Esophagus squamous epithelium (tissue), 5 donors: ENCODE measurements at places on chromosomes 6 and 20.

DNA sequence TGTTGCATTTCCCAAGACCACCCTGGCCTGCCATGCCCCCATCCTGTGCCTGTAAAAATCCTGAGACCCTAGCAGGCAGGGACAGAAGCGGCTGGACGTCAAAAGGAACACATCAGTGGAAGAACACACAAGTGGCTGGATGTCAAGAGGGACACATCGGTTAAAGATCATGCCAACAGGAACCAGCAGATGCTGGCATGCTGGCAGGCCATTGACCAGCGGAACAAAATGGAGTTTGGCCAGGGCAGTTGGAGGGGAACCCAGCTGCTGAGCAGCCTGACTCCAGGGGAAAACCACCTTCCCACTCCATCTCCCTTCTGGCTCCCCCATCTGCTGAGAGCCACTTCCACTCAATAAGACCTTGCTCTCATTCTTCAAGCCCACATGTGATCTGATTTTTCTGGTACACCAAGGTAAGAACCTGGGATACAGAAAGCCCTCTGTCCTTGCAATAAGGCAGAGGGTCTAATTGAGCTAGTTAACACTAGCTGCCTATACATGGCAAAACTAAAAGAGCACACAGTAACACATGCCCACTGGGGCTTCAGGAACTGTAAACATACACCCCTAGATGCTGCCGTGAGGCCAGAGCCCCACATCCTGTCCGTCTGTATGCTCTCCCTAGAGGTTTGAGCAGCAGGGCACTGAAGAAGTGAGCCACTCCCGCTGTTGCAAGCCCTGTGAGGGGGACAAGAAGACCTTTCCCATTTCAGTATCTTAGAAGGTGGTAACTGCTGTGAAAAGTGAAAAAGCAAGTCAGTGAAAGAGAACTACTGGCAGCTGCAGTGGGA is 4.2 kb upstream of the TSBP1 start:
- DNase-seq: no peak

DNA sequence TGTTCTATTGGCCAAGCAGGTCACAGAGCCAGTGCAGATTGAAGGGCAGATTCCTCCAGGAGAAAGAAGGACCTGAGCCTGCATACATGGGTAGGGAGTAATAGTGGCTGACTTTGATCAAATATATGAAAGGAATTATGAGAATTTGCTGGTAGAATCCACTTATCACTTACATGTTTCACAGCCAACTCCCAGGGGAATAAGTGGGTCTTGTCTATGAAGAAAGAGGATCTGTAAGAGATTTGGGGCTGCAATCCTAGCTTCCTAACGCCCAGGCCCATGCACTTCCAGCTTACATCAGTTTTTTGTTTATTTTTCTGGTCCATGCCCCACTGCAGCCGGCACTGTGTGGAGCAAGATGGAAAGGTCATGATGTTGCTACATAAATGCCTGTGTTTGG is 107.9 kb upstream of the SYNDIG1 start:
- no peak for DNase-seq

DNA sequence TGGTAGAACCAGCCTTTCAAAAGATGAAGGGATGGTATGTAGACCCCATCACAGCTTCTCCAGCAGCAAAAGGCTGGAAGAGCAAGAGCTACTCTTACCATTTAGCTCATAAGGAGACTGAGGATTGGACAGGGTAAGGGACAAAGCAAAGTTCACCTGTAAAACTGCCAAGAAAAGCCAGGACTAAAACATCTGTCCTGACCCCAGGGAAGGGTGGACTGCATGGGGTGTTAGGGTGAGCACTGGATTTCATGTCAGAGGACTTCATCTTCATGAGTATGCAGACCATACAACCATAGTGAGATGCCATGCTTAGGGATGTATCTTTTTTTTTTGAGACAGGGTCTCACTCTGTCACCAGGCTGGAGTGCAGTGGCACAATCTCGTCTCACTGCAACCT is 19.3 kb downstream of the AHCY start:
- no peak for DNase-seq

GRCh38 chr20:6140947-6141346 is 18.1 kb upstream of the FERMT1 start:
- no peak for DNase-seq

- DNase-seq: no peak
Observed at GRCh38 chr6:126359936-126360537, 20.1 kb downstream of the CENPW start.

DNA sequence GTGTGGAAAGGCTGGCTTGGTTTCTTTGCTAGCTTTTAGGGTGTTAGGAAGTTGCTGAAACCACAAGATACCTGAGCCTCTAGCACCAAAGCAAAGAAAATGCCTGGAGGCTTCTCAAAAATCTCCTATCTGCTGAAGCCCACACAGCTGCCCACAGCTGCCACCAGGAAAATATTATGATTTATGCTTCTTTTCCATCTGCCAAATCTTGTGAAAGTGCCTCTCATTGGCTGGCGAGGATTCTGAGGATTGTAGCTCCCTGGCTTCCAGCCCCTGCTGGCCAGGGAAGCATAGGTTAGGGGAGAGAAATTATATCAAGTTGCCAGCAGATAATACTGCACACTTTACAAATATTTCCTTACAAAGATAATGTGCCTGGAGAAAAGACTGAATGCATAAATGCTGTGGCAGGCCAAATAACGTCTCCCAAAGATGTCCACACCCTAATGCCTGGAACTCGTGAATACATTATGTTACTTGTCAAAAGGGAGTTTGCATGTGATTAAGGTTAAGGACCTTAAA is 98.4 kb downstream of the MRPL14 start:
- no peak for DNase-seq

DNA sequence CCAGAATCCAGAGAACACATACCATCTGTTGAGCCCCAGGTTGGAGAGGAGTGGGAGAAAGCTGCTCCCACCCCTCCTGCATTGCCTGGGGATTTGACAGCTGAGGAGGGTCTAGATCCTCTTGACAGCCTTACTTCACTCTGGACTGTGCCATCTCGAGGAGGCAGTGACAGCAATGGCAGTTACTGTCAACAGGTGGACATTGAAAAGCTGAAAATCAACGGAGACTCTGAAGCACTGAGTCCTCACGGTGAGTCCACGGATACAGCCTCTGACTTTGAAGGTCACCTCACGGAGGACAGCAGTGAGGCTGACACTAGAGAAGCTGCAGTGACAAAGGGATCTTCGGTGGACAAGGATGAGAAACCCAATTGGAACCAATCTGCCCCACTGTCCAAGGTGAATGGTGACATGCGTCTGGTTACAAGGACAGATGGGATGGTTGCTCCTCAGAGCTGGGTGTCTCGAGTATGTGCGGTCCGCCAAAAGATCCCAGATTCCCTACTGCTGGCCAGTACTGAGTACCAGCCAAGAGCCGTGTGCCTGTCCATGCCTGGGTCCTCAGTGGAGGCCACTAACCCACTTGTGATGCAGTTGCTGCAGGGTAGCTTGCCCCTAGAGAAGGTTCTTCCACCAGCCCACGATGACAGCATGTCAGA is 77.4 kb downstream of the ASXL1 start:
- DNase-seq: no peak

GRCh38 chr6:27838945-27839625 is 73.1 kb downstream of the OR2B2 start:
- DNase-seq: no peak

DNA sequence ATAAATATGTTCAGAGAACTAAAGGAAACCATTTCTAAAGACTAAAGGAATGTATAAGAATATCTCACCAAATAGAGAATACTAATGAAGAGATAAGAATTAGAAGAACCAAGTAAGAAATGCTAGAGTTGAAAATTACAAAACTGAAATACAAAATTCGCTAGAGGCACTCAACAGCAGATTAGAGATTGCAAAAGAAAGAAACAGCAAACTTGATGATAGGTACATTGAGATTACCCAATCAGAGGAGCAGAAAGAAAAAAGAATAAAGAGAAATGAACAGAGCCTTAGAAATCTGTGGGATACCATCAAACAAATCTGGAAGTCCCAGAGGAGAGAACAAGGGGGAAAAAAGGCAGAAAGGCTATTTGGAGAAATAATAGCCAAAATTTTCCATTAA is 6.3 kb upstream of the PDCD2 start:
- no peak for DNase-seq

DNA sequence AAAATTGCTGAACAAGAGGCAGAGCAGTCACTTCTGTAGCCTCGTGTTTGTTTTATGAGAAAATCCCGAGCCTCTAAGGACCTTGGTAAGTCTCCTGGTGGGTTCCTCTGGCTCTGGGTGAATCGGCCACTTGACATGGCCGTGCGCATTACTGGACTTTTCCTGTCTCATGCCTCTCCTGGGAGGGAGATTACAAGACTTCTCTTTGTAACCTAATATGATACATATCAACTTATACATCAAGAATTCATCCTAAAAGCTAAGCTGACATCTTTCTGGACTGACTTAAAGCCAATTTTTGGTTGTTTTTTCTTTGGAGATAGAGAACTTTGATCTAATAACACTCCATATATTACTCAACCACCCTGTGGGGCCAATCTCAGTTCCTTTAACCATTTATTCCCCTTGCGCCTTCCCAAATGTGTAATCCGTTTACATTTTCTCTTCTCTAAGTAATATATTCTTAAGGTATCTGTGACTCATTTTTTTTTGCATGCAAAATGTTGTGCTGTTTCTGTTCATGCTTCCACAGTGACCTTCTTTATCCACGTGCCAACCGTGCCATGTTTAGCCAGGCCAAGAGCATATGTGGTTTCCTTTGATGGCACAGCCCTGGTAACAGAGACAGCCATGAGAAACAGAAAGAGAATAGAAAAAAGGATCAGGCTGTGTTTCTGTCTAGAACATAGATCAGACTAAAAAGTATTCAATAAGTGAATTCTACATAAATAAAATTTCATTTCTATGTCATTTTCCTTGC is 47.5 kb upstream of the JAG1 start:
- no peak for DNase-seq

DNA sequence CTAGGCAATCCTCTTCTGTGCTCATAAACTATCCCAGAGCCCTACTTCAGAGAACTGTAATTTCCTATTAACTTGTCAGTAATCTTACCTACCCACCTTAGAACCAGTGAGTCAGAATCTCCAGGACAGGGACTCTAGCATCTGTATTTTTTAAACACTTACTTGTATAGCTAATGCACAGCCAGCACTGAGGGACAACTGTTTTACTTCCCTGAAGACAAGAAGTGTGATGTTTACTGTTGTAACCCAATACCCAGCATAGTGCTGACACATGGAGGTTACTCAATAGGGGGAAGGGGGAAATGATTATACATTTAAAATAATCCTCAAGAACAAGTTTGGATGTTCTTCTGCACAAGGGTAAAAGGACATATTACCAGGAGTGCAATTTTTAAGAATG is 130.8 kb downstream of the BTBD9 start:
- no peak for DNase-seq

DNA sequence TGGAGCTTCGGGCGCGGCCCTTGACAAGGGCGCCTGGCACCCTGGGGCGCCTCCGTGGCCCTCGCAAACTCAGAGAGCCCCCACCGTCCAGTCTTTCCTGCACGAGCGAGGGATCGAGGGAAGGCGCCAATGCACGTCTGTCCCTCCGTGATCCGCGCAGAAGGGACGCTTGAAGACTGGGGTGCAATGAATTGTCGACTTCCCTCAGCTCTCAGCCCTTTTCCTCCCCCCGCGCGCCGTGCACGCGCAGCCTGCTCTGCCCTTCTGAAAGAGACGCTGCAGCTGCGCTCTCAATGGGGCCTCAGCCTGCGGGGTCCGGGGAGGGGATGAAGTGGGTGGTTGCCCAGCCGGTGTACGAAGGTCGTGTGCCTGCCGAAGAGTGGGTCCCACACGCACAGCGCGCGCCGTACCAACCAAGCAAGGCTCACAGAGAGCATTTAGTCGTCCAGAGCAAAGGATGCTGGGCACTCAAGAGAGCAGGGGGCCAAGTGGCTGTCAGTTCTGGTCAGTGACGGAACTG is 5.5 kb upstream of the SOX4 start:
- no peak for DNase-seq

GRCh38 chr6:124599656-124600055 is 362.6 kb upstream of the RNF217 start:
- no peak for DNase-seq

DNA sequence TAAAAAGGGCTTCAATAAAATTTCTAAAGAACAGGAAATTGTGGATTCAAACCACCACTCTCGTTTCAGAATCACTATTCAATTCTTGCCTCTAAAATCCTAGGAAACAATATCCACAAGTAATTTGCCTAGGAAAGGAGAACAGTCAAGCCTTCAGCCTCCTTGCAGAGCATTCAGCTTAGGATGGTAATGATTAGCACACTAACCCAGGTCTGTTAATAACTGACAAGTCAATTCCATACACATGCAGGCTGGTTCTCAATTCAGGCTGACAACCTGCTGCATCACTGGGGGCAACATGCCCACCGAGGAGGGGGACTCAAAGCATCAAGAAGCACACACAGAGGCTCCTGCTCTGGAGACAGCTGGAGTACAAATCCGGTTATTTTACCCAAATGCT is 57.6 kb downstream of the GMDS start:
- DNase-seq: no peak

GRCh38 chr6:106256201-106256968 is 69.2 kb downstream of the ATG5 start:
- DNase-seq: no peak

- no peak for DNase-seq
Observed at GRCh38 chr20:21029341-21029740, 76.8 kb downstream of the LINC00237 start.

GRCh38 chr6:40779409-40779808 is 192.2 kb upstream of the LRFN2 start:
- no peak for DNase-seq

GRCh38 chr6:116446399-116446798 is 14.8 kb upstream of the CALHM6 start:
- DNase-seq: no peak

DNA sequence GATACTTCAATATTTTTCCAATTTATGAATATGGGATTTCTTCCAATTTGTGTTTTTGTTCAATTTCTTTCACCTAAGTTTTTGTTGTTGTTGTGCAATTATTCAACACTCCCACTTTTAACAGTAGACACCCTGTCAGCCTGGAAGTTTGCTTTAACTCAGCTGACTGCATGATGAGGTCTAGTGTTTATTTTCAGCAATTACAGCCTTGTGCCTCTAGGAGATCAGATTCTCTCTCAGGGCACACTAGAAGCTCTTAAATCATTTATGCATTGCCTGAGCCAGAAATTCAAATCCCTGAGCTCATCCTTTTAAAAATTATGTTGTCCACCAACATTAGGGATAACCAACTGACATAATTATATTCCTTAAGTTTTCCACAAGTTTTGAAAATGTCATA is 85.7 kb downstream of the MRAP2 start:
- no peak for DNase-seq

GRCh38 chr6:144339859-144340452 is 54.8 kb downstream of the UTRN start:
- DNase-seq: no peak

DNA sequence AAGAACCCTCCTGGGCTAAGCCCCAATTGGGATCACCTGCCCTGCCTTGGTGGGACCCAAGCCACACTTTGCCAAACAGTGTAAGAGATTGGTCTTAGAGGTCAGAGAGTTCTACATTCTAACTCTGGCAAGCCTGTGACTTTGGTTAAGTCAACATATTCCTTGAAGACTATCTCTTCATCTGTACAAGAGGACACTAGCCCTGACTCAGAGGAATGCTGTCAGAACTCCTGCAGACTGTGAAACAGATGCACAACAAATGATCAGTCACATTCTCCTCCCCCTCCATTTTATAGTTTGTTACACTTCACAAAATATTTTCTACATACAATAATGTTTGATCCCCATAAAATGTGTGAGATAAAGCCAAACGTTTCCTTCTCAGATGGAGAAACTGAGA is 91.7 kb upstream of the EPB41L1 start:
- no peak for DNase-seq

- no peak for DNase-seq
Observed at GRCh38 chr6:132865829-132866228, 51.5 kb downstream of the RPS12 start.
